ENCODE measurements at places on chromosomes 5 and 9.

DNA sequence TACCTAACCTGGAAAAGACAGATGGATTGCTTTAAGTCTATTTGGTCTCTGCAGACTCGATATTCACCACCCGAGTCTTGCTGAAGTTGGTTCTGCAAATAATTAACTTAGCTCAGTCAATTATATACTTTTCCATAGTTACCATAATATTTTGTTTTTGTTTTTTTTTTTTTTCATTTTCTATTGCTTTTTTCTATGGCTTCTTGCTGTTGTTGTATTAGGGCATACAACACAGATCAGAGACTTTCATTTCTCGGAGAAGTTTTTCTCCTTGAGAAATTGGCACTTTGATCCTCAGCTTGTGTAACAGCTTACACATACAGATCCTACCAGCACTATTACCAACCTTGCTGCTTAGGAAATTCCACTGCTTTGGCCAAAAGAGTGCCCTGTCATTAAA is 88.0 kb downstream of the GPR21 start:
- DNase-seq = no peak

DNA sequence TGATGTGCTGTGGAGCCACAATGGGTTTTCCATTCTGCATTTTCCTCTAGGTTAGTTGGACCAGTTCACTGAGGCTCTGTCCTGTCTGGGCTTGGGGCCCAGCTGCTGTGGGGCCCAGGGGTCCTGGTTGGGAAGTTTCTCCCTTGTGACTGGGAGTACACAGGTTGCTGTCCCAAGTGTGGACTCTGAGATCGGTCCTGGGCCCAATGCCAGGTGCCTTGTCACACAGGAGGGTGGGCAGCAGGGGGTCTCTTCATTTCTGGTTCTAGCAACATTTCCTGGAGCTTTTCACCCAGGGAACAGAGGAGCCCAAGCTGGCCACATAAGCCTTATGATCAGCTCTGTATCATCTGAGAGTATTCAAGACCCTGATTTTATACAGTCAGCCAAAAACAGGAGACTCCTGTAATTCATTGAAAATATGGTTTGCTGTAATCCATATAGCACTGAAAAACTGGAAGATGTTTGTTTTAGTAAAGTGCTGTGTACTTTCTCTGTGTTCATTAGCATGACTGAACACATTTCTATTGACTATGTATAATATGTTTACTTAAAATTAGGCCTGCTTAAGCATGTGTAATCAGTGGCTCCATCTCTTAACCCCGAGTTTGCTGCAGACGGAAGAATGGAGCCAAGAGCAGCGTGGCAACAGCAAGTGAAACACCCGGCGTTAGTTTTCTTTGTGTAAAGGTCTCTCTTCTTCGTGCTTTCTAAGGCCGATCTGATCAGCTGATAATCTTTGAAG is 62.5 kb downstream of the MVB12B start:
- no peak for DNase-seq

GRCh38 chr9:16708656-16709435 is 161.6 kb downstream of the BNC2 start:
- DNase-seq = no peak

GRCh38 chr9:132901858-132902831 is 23.4 kb downstream of the SPACA9 start:
- DNase-seq = peak; percentile 83

GRCh38 chr5:36777105-36777757 is 99.3 kb upstream of the NIPBL start:
- DNase-seq = peak; percentile 59

GRCh38 chr5:88782571-88782970 is 100.4 kb downstream of the MEF2C start:
- DNase-seq = peak; percentile 37

DNA sequence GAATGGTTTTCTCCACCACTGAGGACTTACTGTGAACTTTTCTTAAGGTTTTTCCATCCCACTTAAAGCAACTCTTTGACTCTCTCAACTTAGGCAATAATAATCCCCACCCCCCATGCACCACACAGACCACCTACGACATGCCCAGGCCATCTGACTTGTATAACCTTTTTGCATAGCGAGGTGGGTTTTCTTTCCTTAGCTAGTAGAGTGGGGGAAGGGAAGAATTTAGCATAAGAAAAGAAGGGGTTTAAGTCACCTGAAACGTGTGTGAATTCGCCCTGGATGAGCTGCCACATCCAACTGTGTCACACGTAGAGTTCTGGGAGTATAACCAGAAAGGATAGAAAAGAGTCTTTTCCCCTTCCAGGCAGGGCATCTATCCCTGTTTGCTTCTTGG is 262.7 kb downstream of the YTHDC2 start:
- no peak for DNase-seq

- no peak for DNase-seq
These were observed 79.9 kb downstream of the RGS3 start for GRCh38 chr9:113543296-113543981.

GRCh38 chr5:5767286-5767928 is 344.9 kb downstream of the ICE1 start:
- DNase-seq = no peak

- peak; percentile 65 for DNase-seq
These were observed 3.6 kb upstream of the ADAMTS2 start for GRCh38 chr5:179348843-179349242.

DNA sequence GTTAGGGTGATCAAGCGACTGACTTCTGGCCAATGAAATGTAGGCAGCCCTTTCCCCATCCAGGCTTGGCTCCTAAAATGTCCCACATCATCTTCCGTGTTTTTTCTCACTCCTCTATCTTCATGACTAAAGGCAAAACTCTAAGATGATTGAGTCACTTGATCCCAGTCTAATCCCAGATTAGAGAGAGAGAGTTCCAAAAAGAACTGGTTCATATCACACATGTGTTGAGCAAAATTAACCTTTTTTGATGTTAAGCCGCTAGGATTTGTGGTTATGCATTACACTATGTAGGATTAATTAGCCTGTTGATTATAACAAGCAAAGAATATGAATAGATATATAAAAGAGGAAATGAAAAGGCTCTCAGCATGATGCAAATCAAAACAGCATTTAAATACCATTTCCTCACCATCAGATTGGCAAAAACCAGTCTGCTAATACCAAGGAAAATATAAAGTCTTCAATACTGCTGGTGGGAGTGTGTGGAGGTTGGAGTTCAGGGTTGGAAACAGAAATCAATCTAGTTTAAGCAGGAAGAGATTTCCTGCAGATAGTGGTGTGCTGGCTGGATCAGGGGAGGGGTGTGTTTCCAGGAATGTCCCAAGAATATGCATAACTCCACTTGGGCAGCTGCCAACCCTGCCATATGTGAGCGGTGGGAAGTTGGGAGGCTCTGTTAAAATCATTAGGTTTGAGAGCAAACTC is 187.6 kb upstream of the S1PR3 start:
- DNase-seq = no peak

DNA sequence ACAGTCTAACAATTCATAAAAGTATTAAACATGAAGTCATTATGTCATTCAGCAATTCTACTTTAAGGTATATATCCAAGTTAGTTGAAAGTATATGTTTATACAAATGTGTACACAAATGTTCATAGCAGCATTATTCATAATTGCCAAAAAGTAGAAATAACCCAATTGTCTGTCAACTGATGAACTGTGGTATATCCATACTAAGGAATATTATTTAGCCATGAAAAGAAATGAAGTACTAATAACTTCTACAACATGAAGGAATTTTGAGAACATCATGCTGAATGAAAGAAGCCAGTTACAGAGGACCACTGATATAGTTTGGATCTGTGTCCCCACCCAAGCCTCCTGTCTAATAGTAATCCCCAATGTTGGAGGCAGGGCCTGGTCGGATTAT is 224.3 kb downstream of the SPATA31D1 start:
- no peak for DNase-seq

GRCh38 chr5:128528637-128529255 is 9.3 kb downstream of the FBN2 start:
- DNase-seq = peak; percentile 37

DNA sequence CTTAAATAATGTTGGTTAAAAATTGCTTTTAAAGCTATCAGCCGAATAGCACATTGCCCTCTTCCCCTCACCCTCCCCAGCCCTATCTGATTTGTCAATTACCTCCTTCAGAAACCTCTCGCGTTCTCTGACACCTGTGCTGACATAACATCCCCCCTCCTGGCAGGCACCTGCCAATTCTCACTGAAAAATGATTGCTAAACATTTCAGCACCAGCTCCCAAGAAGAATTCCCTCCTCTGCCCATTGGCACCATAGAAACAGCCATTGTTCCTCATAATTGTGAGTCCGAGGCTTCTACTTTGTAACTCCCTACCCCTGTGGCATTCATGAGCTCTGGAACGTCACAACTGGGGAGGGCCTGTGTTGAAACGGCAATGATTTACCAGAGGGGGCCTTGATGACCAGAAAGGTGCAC is 20.2 kb downstream of the CDH6 start:
- DNase-seq = no peak

GRCh38 chr5:109743041-109743531 is 53.4 kb downstream of the MAN2A1 start:
- peak; percentile 67 for DNase-seq

DNA sequence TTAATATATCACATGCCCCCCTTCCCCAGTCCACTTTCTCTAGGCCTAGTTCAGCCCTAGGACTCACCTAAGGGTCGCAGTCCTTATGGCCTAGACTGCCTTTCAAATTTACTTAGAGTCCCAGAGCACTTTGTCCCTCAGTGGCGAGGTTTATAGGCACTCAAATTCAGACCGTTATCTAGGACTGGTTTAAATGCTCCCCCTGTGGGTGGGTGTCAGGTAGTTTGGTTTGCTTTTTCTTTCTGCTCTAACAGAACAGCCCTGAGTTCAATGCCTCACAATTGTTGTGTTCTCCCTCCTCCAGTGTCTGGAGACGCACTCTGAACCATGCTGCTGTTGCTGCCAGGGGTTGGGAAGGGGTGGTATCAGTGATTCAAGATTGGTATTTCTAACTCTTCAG is 317.1 kb downstream of the MAT2B start:
- DNase-seq = no peak

DNA sequence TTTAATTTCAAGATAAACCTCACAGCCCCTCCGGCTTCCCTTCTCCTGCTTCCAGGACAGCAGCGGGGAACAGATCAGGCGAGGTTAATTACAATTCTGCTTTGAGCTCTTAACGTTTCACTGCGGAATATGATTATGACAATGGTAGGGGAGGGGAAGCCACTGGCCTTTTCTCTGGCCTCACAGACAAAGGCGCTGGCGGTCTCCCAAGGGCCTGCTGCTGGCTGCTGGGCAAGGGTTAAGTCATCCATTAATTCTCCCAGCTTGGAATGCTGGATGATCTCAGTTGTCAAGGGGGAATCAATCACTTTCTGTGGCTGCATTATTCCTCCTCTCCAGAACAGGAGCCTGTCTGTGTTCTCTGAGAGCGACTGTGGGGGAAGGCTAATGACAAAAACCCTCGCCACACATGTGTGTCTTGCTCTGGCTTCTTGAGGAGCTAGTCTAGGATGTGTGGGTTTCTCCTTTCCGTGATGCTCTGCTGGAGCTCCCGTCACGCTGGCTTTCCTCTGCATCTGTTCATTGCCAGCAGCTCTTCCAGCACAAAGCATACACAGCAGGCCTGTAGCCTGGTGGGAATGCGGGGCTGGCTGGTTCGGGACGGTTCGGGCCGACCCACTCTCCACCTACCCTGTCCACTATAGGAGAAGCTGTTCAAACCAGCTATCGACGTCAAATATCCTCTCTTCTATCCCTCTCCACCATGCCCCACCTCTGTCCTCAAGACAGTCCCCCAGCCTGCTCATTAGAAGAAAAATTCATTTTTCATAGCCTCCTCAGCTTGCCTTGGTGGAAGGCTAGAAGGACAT is 82.8 kb downstream of the DCP2 start:
- DNase-seq = peak; percentile 14

- DNase-seq = no peak
These were observed 41.4 kb upstream of the CPLX2 start for GRCh38 chr5:175829813-175830585.

- no peak for DNase-seq
These were observed 47.1 kb upstream of the TLX3 start for GRCh38 chr5:171261904-171262303.

DNA sequence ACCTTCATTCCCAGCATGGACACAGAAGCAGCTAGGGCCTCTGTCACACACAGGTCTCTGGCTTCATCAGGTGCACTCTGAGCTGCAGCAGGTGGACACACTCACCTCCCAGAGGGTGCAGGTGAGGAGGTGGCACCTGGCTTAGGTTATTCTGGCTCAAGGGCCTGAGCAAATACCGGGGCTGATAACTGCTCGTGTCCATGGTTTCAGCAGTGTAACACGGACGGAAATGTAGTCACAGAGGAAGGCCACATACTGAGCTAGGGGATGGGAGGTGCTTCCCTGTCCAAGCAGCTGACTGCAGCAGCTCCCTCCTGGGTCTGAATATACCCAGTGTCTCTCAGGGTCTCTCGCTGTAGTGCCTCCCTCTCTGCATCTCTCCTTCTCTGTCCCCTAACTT is 5.7 kb downstream of the PHF2 start:
- DNase-seq = no peak

GRCh38 chr9:115099901-115100300 is 18.1 kb downstream of the TNC start:
- DNase-seq = no peak

DNA sequence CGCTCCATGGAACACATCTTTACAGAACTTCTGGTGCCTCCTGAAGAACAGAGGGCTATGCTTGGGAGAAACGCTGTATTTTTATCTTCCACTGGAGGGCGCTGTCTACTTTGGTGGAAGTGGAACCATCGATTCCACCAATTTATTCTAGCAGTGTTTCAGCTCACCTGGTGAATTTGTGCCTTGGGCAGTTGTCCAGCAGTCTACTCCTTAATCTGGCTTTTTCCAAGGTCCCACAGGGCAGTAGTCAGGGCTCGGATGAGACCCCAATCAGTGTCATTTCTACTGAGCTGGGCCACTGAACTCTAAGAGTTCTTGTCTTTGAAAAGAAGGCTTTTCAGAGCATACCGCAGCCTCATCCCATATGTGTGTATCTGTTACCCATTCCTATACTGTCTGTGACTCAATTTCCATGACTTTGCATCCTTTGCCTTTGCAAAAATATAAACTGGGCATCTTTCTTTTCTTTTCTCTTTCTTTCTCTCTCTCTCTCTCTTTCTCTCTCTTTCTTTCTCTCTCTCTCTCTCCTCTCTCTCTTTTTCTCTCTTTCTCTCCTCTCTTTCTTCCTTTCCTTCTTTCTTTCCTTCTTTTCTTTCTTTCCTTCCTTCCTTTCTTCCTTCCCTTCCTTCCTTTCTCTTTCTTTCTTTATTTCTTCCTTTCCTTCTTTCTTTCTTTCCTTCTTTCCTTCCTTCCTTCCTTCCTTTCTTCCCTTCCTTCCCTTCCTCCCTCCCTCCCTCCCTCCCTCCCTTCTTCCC is 138.4 kb upstream of the ZNF618 start:
- peak; percentile 85 for DNase-seq

DNA sequence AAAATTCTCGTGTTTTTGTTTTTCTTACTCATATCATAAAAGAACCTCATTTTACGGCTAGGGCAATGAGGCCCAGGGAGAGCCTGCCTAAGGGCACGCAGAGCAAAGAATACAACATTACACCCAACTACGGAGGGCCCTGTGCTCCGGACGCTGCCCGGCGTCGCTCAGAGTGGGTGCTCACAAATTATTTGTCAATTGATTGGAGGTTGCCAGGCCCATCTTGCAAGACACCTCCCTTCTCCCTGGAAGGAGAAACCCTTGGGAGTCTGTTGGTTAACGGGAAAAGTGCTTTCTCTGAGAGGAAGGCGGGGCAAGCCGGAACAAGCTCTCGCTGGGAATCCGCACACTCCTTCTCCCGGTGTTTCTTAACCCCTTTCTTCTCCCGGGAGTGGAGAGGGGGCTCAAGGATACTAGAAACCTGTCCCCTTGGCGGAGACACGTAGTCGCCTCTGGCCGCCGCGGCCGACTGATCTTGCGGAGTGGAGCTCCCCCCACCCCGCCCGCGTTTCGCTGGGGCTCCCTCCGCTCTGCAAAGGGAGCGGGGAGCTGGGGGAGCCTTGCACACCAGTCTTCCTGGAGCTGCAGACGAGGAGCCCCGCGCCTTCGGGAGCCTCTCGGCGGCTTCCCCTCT is 599.3 kb upstream of the SGCD start:
- no peak for DNase-seq

All from suppressor macrophage treated with lipopolysaccharide for 1 hour (primary cell).